Cortex of kidney (tissue), 1 donor: ENCODE measurements at places on chromosomes 4 and X.

GRCh38 chrX:55489314-55490009 lies at the start of gene USP51:
Gene USP51 (minus strand): TSS chrX:55489848. CDS start chrX:55488939, 909 bp downstream.
- no peak for DNase-seq

DNA sequence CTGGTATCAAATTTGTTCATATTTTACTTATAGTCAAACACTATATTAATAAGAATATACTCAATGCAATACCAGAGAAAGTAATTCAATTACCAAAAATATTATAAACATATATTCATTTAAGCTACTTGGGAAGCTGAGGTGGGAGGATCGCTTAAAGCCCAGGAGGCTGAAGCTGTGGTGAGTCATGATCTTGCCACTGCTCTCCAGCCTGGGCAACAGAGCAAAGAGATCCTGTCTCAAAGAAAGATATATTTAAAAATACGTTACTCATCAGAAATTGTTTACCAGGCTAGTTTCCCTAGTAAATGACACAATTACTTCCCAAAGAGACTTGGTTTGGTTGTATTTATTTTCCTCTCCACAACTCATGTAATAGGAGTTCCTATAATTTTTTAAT lies 433.6 kb downstream of the GASK1B start:
- no peak for DNase-seq

DNA sequence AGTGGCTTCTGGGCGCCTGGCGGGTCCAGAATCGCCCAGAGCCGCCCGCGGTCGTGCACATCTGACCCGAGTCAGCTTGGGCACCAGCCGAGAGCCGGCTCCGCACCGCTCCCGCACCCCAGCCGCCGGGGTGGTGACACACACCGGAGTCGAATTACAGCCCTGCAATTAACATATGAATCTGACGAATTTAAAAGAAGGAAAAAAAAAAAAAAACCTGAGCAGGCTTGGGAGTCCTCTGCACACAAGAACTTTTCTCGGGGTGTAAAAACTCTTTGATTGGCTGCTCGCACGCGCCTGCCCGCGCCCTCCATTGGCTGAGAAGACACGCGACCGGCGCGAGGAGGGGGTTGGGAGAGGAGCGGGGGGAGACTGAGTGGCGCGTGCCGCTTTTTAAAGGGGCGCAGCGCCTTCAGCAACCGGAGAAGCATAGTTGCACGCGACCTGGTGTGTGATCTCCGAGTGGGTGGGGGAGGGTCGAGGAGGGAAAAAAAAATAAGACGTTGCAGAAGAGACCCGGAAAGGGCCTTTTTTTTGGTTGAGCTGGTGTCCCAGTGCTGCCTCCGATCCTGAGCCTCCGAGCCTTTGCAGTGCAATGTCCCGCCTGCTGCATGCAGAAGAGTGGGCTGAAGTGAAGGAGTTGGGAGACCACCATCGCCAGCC lies at the start of gene ATOH1:
Gene ATOH1 (plus strand): TSS at position 422 of the 663 bp plus-strand sequence. CDS start 174 bp downstream, at position 596.
- no peak for DNase-seq

GRCh38 chrX:131729295-131729694 lies 185.4 kb downstream of the OR13H1 start:
- DNase-seq = no peak

DNA sequence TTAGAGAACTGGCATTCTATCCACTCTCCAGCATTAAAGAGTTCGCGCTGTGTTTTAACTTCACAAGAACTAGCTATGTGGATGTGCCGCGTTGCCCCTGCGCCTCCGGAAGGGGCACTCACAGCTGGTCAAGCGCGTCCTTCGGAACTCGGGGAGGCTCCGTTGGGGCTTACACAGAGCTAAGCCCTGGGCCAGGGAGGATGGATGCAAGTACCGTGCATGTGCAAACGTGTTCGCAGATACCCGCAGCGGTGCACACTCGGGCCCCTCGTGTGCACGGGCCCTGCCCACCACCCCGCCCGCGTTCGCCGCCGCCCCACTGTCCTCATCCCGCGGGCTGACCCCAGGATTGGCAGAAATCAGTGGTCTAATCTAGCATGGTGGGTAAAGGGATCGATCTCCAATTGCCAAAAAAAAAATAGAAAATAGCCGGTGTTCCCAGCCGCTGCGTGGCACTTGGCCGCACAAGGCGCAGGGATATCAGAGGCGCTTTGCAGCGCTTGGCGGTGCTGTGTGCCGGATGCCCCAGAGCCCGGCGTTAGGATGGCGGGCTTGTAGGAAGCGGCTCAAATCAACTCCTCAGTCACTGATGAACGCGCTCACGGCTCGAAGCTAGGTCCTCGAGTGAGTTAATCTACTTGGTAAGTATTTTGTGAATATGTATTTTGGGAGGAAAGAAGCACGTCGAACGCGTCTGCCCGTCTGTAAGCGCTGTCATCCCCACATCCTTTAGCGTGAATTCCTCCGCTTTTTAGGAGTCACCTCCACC lies 989 bp upstream of the PCDH10 start:
- DNase-seq = no peak

GRCh38 chrX:104135677-104136076 lies 21.1 kb downstream of the SLC25A53 start:
- DNase-seq = no peak

- no peak for DNase-seq
These were observed 78.8 kb upstream of the LEF1 start for GRCh38 chr4:108247387-108248049.

DNA sequence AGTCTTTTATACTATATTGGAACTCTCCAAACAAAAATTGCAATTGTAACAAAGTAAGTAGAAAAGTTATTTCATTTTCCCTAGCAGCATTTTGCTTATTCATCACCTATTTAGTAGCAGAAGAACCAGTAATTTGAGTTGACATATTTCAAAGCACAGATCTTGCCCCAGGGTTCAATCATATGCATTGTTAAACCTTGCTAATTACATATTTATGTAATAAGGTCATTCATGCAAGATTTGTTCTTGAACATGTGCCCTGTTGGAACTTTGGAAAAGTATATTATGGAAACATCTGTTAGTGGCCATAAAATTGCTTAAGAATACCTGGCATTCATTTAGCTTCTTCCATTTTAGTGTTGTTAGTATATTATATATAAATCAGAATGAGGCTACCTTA lies 191.7 kb downstream of the TLL1 start:
- DNase-seq = no peak

GRCh38 chr4:145819853-145820181 lies 118.8 kb downstream of the ZNF827 start:
- no peak for DNase-seq

GRCh38 chr4:20176881-20177280 lies 74.8 kb upstream of the SLIT2 start:
- no peak for DNase-seq

GRCh38 chrX:1354036-1355019 lies 17.7 kb downstream of the IL3RA start:
- DNase-seq = no peak

DNA sequence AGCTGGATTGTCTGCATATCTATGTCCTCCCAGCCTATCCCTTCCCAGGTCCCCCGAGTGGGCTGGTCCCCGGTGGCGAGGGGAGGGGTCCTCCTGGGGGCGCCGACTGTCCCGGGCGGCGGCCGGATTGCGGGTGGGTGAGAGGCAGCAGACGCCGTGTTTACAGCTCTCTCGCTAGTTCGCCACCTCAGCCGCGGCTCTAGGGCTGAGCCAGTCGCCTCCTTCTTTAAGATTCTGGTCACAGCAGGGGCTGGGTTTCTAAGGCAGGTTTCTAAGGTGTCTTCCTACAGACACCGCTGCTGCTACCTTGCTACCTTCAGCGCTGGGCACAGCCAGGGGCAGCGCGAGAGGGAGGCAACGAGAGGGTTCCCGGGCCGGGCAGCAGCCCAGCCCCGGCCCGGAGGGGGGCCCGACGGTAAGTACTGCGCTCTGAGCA lies 57.2 kb downstream of the FRMPD3 start:
- DNase-seq = no peak

DNA sequence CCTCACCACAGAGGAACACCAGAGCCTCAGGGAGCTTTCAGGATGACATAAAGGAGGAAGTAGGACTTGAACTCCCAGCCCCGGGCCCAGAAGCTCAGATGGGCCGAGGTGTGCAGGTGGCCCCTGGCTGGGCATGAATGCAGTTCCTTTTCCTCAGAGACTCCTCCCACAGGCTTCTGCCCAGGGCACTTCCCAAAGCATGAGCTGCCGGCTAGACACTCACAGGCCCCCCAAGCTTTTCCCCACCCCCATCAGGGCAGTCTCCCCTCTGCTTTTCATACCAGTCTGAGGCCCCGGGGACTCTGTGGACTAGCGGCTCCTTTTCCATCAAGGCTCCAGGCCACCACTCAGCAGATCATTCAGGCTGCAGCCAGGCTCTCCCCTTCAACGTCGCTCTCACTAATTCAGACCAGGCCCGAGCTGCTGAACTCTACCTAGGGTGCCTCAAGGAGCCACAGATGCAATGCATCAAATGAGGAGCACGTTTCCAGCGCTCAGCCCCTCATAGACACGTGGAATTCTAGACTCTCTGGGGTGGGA lies 36.9 kb downstream of the HMX1 start:
- no peak for DNase-seq

- DNase-seq = no peak
These were observed 1.6 kb downstream of the SHISA3 start for GRCh38 chr4:42398871-42399331.

GRCh38 chr4:69060651-69061308 lies 35.5 kb upstream of the UGT2B7 start:
- no peak for DNase-seq

DNA sequence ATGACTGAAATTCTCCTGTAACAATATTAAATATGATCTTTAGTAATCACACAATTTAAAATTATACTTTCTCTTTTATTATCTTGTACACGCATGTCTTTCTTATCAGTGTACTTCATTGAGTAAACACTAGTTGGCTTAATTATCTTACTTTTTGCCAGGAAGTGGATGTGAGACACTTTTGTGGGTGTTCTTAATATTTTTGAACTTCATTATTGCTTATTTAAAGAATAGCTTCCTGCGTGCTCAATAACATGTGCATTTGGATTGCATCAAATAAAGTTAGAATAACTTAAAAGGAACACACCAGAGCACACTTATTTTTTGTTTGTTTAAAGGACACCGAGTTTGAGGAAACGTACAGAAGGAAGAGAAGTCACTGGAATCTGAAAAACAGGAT lies 128.5 kb upstream of the VEGFC start:
- DNase-seq = no peak

- DNase-seq = no peak
These were observed 16.1 kb upstream of the STARD8 start for GRCh38 chrX:68631336-68631735.

GRCh38 chrX:131901546-131901945 lies 121.6 kb upstream of the STK26 start:
- DNase-seq = no peak

GRCh38 chrX:19805046-19805690 lies 82.2 kb downstream of the SH3KBP1 start:
- no peak for DNase-seq

GRCh38 chrX:85836868-85837267 lies 210.5 kb downstream of the CHM start:
- no peak for DNase-seq

GRCh38 chr4:155946486-155946885 lies 7.2 kb downstream of the CTSO start:
- DNase-seq = no peak

DNA sequence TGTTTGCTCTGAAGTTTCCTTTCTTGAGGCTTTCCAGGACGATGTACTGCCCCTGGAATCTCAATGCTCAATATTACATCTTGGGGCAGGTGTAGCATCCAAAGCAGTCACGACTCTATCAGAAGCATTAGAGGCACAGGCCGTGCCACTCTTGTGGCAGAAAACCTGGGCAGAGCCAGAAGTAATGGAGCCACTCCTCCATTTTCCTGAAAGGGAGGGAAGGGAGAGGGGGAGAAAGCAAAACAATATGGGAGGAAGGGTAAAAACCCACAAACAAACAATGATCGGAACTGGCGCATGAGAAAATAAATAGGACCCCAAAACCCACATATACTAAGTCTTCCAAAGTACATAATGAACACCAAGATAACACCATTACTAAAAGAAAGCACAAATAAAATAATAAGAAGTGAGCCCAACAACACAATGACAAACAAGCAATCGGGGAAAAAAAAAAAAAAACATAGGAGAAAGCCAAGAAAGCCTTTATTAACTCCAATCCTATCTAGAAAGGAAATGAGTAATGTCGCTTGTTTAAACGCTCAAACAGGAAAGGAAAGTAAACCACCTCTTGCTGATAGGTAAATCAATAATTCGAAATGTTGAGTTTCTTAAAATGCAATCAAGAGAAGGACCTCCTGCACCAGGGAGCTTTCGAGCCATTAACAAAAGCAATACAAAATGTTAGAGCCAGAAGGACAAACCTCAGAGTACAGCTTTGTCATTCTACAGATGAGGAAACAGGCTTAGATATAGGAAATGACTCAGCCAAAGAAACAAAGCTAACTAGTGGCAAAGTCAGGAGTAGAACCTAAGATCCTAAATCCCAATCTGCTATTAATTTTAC lies 117.4 kb downstream of the ATRX start:
- DNase-seq = no peak

- DNase-seq = no peak
These were observed 84.7 kb downstream of the SH3BGRL start for GRCh38 chrX:81286608-81287007.

DNA sequence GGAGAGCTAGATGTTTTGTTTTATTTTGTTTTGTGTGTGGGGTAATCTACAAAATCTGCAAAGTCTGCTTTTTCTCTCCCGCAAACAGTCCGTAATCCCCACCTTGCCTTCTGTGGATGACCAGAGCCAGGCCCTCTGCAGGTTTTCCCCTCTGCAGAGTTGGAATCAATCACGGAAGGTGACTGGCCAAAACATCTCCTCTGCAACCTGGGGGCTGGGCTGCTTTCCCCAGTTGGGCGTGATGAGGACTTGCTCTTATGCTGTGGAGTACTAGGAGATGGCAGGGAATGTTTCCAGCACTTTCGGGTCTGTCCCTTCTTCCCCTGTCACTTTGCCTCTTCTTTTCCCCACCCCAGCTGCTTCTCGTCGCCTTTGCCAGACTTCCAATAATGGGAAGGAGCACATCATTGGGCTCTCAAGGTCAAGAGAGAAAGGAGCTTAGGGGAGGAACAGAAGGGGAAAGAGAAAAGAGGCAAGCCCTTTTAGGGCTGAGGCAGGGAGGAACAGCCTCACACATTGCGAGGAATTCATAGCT lies 1.1 kb downstream of the TMEM35A start:
- no peak for DNase-seq

DNA sequence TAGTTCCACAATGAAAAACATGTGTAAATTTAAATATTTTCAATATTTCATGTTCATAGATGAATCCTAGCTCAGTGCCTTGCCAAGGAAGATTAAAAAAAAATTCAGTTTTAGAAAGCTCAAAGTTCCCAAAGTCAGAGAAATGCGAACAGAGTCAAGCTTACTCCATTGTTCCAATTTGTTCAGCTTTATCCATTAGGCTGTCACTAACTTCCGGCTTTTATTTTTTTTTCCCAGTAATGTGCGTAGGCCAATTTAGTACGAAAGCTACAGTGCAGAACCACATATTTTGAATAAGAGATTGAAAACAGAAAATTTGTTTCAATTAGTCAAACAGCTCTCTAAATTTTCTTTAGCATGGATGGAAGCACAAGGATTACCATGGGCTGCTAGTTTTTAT lies 23.1 kb upstream of the KLHL2 start:
- DNase-seq = no peak

GRCh38 chrX:24113181-24113580 lies 36.3 kb upstream of the ZFX start:
- no peak for DNase-seq

GRCh38 chrX:140725500-140725899 lies 15.9 kb downstream of the LINC00632 start:
- DNase-seq = no peak

- DNase-seq = no peak
These were observed 186.3 kb downstream of the NWD2 start for GRCh38 chr4:37430718-37431416.
